Thymus (tissue), 14 donors: ENCODE measurements at places on chromosomes 2 and 18.
A peak's percentile ranks its signal among the peaks of the same experiment; 100 is the strongest.

- DNase-seq, result no peak
Measured at GRCh38 chr18:32300914-32301313, 111.1 kb downstream of the MEP1B start.

GRCh38 chr2:71528131-71528591, 74.8 kb downstream of the DYSF start:
- DNase-seq, result no peak

- no peak for DNase-seq
Measured at GRCh38 chr18:52670896-52671295, 330.9 kb downstream of the DCC start.

DNA sequence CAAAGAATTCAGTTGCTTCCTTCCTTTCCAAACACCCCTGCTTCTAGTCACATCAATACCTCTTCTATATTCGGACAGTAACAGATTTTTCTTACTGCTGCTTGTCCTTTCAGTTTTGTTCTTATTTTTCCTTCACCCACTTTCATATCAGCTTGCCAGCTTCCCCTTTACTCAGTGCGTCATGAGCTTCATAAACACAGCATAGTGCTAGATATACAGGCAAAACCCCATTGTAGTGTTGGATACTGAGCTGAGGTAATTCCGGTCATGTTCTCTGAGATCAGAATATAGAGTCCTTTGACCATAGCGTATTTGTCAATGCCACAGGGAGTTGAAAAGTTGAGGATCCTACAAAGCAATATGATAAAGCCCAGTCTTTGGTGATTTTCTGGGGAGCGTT, 2.4 kb downstream of the FARP2 start:
- DNase-seq, result no peak

- DNase-seq, result no peak
Measured at GRCh38 chr2:105862843-105863242, 118.1 kb downstream of the NCK2 start.

- no peak for DNase-seq
Measured at GRCh38 chr2:234249034-234249735, 198.7 kb downstream of the SPP2 start.

GRCh38 chr2:227890495-227891079, 19.2 kb downstream of the DAW1 start:
- peak; percentile 19 for DNase-seq

- DNase-seq, result no peak
Measured at GRCh38 chr2:128714285-128714684, 395.6 kb upstream of the HS6ST1 start.

- no peak for DNase-seq
Measured at GRCh38 chr2:197045115-197045514, 118.6 kb upstream of the PGAP1 start.

- no peak for DNase-seq
Measured at GRCh38 chr2:181846399-181847197, 44.9 kb upstream of the ITPRID2 start.

DNA sequence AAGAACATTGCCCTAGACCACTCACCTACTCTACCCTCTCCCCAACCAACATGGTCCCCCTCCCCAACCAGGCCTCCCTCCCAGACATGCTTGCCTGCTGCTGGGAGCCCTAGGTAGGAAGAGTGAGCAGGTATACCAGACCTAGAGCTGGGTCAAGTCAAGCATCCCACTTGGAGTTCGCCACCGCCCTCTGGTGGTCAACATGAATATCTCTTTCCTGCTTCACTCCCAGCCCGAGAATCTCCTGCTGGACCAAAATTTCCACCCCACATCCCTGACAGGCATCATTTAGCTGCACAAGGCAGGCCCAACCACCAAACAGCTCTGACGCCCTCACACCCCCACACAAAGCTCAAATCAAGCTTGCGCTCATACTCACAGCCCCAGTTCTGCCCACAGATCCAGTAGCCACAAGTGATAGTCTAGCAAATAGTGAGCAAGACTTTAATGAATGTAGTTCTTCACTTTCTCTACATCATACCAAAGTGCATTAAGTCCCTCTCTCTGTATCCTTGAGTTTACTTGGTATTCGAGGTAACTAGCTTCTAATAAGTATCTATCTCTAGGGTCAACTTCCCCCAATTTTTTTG, 116.0 kb downstream of the TNS1 start:
- DNase-seq, result peak; percentile 13

DNA sequence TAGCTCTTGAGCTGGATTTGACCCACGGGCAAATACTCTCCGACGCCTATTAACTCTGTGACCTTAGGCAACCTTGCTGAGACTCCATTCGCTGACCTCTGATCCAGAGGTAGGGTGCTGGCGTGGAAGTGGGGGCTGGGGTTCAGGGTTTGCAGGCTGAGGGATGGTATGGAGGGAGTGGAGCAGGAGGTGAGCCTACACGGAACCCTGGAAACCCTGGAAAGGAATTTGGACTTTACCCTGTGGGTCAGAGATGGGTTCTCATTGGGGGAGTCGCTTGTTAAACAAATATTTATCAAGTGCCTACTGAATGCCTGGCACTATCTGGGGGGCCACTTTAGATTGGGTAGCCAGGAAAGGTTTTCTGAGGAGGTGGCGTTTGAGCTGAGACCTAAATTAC, 58.2 kb upstream of the FZD7 start:
- no peak for DNase-seq

GRCh38 chr18:55768255-55768654, 180.3 kb upstream of the TCF4 start:
- DNase-seq, result no peak

- DNase-seq, result no peak
Measured at GRCh38 chr2:23488584-23488983, 103.6 kb downstream of the KLHL29 start.

GRCh38 chr2:209519271-209519670, 95.4 kb downstream of the MAP2 start:
- no peak for DNase-seq

DNA sequence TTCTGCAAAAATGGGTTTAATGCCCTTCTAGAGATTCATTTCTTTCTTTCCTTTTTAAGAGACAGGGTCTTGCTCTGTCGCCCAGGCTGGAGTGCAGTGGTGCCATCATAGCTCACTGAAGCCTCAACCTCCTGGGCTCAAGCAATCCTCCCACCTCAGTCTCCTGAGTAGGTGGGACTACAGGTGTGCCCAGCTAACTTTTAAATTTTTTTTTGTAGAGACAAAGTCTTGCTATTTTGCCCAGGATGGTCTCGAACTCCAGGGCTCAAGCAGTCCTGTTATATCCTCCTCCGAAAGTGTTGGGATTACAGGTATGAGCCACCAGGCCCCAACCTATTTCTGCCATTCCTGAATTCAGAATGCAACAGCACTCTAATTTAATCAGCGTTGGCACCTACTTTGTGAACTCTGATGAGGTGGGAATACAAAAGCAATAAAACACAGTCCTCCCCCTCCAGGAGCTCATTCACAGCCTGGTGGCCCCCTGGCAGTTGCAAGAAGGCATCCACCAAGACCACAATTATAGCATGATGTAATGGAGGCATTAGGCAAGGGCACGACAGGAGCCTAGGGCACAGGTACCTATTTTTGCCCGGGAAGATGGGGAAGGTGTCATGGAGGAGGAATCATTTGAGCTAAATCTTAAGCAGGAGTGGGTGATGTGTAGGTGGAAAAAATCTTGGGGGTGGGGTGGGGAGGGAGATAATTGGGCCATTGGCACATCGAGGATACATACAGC, 5.1 kb downstream of the RHOB start:
- DNase-seq, result no peak

DNA sequence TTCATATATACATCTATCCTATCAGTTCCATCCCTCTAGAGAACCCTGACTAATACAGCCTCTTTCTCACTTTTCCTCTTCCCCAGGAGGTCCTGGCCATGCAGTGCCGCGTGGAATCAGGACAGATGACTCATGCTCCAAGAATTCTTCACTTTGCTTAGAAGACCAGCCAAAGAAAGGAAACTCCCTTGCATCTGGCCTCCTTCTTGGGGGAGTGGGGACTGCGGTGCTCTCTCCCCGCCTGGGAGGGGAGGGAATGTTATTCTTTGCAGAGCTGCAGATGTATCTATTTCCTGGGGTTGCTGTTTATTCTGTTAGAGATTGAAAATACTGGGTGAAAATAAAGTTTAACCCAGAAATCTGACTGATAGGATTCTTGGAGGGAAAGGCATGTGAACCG, 111.5 kb upstream of the SH3BP4 start:
- no peak for DNase-seq

GRCh38 chr18:22667616-22668422, 250.1 kb upstream of the CTAGE1 start:
- no peak for DNase-seq

DNA sequence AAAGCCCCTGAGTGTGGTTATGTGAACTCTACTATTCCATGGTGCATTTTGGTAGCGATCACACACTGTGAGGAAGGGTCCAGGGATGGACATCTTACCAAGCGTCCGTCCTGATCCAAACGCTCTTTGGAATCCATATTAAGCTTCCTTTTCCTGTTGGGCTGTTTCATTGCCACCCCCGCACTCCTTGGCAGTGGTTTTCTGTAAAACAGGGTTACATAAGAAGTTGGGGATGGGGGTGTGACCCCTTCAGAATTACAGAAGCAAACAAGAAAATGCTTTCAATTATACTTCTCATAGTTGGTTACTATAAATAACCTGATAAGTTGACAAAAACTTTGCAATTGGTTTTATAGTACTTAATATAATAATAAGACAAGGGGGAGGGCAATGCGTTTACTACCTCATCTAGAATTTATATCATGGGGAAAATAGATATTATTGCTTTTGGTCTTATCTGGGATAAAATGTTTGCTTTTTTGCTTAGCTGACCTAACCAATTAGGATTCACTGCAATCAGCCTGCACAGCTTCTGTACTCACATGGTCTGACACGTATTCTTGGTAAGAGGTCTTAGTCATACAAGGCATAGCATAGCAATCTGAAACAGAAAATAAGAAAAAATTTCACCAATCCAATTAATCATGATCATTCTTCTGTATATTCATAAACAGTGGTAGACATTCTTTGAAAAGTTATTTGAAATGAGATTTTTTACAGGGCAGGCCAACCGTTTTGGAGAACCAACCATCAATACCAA, 103.1 kb downstream of the L3MBTL4 start:
- no peak for DNase-seq

DNA sequence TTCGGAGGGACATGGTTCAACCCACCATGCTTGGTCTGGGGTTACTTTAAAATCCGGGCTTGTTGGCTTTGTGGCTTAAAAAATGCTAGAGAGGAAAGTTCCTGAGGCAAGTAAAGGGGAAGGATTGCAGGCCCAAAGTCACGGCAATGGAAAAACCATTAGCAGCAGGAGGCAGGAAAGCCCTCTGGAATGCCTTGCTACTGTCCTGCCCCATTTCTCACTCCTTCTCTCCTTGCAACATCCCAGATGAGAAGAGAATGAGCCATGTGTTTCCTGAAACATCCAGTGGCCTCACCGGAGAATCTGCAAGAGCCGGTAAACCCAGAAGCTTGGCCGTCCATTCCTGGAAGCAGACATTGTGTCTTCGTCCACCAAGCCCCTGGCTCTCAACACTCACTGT, 97.4 kb upstream of the LCLAT1 start:
- DNase-seq, result no peak

DNA sequence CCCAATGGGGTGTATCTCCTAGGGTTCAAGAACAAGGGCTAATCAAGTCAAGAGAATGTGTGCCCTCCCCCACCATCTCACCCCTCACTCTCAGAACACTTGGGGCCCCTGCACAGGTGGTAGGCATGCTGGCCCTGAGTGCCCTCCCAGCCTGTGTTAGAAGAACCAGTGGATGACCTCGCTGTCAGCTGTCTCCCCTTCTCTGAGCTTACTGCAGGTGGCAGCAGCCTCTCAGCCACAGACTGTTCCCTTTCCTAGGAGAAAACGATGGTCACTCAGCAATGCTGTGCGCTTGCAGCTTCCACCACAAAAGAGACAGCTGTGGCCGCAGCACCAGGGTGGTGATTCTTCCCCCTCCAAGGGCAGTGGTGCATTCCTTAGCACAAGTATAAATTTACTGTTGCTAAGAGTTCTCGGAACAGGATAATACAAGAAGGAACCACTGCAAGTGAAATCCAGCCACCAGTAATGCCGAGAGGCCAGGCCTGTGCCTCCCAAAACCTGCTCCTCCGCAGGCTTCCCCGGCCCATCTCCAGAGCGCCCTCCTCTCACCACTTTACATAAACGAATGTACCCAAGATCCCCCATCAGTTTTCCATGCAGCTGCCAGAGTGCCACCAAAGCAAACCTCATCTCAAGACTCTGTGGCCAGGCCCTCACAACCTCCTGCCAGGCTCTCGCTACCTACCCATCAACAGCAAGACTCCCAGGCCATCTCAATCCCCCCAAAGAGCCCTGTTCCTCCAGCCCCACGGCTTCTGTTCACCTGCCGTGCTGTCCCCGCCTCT, 935 bp upstream of the RAMP1 start:
- DNase-seq, result peak; percentile 34

DNA sequence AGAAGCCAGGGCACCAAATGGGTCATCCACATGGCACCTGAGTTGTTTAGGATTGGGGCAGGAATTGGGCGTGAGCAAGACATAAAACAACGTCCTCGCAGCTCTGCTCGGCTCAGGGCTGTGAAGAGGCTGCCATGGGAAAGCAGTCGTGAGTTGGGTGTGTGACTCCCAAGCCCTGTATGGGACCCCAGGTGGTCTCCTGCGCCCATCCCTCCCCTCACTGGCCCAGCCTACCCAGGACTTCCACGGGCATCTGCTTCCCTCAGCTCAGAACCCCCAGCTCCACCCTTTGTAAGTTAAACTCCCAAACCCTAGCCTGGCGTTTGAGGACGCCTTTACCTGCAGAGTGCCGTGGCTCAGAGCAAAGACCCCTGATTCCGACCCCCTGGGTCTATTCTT, 23.2 kb upstream of the HPCAL1 start:
- DNase-seq, result no peak

DNA sequence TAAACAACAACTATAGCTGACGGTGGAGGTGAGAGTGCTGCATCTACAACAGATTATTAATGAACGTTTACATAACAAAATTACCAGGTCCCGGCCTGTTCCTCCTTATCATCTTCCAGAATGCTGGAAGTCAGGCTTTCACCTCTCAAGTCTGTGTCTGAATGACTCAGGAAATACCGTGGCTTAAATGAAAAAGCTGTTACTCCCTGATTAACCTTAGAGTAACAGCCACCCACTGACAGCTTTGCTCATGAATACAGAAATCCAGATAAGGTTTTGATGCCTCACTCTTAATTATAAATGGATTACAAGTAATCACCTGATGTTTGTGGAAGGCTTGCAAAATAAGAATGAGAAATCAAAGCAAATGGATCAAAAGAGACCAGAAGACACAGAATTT, 885.3 kb upstream of the CELF4 start:
- DNase-seq, result no peak

DNA sequence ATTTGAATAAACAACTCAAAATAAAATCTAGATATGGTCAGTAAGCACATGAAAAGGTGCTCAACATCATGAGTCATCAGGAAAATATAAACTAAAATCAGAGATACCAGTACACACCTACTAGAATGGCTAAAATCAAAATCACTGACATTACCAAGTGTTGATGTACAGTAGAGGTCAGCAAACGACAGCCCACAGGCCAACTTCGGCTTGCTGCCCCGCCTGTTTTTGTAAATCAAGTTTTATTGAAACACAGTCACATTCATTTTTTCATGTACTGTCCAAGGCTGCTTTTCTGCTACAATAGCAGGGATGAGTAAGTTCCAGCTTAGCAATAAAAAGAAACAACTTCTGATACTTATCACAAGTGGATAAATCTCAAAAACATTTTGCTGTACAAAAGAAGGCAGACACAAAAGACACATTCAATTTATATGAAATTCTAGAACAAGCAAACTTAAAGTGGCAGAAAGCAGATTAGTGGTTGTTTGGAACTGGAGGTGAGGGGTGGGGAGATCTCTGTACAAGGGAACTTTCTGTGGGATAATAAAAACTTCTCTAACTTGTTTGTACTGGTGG, 32.1 kb downstream of the TRAK2 start:
- DNase-seq, result no peak

GRCh38 chr2:28751956-28752630, 463 bp downstream of the PPP1CB start:
- DNase-seq, result no peak
